ENCODE measurements at places on chromosomes 4 and X.

- no peak for DNase-seq
Observed at GRCh38 chr4:6198278-6198677, 2.1 kb downstream of the JAKMIP1 start.

- no peak for DNase-seq
Observed at GRCh38 chrX:134632355-134632754, 25.9 kb downstream of the PLAC1 start.

- no peak for DNase-seq
Observed at GRCh38 chrX:54064564-54064963, 20.3 kb upstream of the PHF8 start.

- no peak for DNase-seq
Observed at GRCh38 chr4:26889356-26889755, 28.7 kb downstream of the STIM2 start.

GRCh38 chrX:121569609-121570008, 522.2 kb downstream of the GLUD2 start:
- DNase-seq, result no peak

DNA sequence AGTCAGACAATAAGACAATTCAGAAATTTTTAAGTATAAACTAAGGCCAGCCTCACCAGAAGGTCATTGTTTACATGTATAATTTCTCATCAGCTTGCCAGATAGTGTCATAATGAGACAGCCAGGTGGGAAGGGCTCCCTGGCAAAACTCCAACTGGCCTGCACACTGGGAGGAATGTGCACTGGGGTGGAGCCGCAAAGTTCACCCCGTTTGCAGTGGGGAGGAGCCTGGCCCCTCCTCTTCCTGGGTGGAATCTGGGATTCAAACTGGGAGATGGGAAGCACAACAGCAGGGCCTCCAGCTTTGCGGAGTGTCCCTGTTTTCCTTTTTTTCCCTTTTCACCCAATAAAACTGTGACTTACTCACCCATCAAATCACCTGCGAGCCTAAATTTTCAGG, 329.9 kb downstream of the SMARCA1 start:
- DNase-seq, result no peak

- no peak for DNase-seq
Observed at GRCh38 chrX:25701876-25702275, 436.3 kb upstream of the MAGEB18 start.

DNA sequence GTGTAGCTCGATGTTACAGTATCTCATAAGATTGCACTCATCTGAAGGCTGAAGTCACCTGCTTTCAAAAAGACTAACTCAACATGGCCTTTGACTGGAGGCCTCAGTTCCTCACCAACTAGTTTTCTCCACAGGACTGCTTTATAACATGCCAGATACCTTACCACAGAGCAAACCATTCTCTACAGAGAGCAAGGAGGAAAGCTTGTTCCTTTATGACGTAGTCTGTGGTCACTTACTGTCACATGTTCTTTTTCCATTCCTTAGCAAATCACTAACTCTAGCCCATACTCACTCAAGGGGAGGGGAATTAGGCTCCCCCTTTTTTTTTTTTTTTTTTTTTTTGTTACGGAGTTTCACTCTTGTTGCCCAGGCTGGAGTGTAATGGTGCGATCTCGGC, 3.2 kb downstream of the THAP9 start:
- no peak for DNase-seq

GRCh38 chr4:78748381-78748780, 27.8 kb upstream of the BMP2K start:
- DNase-seq, result no peak

DNA sequence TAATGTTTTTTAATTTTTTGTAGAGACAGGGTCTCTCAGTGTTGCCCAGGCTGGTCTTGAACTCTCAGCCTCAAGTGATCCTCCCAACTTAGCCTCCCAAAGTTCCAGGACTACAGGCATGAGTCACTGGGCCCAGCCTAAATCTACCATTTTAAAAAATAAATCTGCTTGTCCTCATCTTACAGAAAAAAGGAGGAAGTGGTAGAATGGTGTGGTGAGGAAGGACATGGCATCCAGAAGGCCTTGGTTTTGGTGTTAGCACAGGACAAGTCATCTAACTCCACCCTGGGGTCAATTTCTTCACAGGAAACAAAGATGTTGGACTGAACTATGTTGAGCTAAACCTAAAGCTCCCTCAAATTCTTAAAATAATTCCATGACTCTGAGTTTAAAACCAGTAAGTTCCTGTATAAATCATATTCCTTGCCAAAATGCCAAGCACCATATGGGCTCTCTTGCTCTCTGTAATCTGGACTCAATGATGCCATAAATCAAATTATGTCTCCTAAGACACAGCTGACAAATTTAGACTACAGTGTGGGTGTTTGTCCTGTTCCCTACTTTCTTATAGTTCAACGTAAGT, 253.9 kb upstream of the NOCT start:
- no peak for DNase-seq

DNA sequence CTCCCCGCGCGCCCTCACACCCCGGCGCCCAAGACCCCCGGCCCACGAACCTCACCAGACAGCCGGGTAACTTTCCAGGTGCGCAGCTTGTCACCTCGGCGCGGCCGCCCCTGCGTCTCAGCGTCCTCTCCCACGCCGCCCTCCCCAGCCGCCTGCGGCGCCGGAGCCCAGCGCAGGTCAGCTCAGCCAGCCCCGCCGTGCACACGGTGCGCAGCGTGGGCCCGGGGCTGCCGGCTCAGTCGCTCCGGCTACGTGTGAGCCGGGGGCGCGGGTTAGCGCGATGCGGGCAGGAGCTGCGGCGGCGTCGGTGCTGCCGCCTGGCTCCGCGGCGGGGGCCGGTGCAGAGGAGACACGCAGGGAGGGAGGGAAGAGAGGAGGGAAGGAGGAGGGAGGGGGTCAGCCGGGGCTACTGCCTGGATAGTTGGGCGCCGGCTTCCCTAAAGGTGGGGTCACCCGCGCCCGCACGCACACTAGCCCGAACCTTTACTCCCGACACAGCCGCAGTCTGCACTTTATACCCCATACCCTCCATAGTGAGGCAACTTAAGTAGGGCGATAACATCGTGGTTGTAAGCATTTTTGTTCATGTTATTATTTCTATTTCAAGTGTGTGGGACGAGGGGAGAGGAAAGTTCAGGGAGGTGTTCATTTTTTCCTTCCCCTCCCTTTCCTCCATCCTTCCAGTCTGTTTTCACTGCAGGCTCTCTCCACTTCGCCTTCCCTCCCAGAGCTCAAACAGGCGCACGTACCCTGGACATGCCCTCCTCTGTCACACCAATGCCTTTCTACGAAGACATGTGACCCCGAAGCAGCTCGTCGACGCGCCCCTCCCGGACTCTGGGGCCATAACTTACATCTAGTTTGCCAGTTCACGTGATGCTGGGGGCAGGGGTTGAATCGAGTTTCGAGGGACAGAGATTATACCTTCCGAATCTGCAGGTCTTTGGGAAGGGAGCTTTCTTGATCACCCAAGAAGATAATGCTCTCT, at the start of gene PRKG2:
PRKG2 (minus strand) TSS at position 342 of the 988 bp plus-strand sequence. CDS start 10,175 bp downstream, outside the sequence.
- no peak for DNase-seq

DNA sequence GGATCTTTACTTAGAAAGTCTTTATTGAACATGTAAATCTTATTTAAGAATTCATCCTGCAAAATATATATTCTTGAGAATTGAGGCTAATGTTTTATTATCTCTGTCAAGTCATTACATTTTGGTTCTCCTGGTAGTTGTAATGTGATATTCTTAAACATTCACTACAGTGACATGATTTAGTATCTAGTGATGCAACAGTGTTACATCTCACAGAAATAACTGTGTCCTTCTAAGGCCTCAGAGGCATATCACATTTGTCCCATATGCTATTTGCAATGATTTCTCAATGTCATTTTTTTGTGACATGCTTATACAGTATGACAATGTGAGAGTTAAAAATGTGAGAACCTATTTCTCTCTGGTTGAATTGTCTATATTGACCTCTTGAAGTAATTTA, 34.1 kb downstream of the PRRG1 start:
- no peak for DNase-seq

GRCh38 chr4:70688795-70689231, 481 bp downstream of the UTP3 start:
- DNase-seq, result no peak

DNA sequence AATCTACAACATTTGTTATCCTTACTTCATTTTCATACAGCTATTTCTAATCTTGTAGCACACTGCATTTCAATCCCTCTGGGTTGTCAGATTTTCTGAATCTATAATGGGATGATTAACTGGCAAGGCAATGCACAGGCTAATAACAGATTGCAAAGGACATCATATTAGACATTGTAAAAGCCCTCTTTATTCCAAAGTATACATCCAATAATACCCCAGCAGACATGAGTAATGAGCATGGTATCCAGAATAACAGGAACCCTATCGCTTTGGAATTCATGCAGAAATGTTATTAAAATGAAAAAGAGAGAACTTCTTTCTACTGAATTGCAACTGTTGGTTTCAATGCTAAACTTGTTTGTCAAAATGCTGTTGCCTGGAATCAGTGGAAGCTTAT, 122.9 kb downstream of the C4orf33 start:
- DNase-seq, result no peak
